Posterior vena cava (tissue), 2 donors: ENCODE measurements at places on chromosomes 3 and 15. TPM values are rescaled to one million over a fixed set of nuclear protein-coding genes. Genes with fewer than 3 reads are reported as not detected.

CACNA2D2 gene
- total RNA-seq = 2.0 TPM

SLC28A1 gene
- 0.24 TPM for total RNA-seq

ITGA11 gene
- total RNA-seq = 23.1 TPM

ZXDC gene
- total RNA-seq = 26.8 TPM

AP3B2 gene
- total RNA-seq = 1.4 TPM

GNB5 gene
- 18.3 TPM for total RNA-seq

ZNF80 gene
- not detected for total RNA-seq
